Stimulated activated CD4-positive, alpha-beta T cell treated with anti-CD3 and anti-CD28 coated beads, TNF-alpha, amount 100 ng/mL, for 4 hours (primary cell): ENCODE measurements at places on chromosomes 6 and 20.
A peak's percentile ranks its signal among the peaks of the same experiment; 100 is the strongest.

DNA sequence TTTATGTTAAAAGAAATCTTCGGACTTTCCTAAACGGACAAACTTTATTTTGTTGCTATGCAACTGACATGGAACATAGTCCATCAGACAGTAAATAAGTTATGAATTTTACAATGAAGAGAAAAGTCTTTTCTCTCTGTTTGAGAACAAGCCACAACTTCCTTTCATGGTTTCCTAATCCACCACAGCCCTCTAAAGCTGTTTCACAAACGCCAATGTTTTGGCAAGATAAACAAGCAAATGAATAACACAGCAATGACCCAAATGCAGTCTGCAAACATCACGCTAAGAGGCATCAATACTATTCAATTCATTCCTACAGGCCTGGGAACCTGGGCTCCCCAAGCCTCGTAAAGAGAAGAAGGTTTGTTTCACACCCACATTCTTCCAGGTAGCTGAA, 60.4 kb downstream of the HAO1 start:
- no peak for DNase-seq

GRCh38 chr6:117414770-117415169, 11.0 kb downstream of the ROS1 start:
- DNase-seq = no peak

DNA sequence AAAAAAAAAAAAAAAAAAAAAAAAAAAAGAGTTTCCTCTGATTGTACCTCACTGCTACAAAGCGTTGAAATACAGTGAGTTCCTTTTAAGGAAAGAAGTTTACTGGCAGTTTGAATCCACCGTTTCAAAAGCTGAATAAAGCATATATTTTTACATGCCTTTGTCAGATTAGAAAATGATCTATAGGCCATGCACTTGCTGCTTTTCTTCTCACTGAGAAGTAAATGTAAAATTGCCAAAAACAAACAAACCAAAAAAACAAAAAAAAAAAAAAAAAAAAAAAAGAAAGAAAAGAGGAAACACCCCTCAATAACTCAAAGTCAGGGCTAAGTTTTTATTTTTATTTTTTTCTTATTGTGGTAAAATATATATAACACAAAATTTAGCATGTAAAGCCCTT, 81.9 kb downstream of the LYRM4 start:
- DNase-seq = no peak

DNA sequence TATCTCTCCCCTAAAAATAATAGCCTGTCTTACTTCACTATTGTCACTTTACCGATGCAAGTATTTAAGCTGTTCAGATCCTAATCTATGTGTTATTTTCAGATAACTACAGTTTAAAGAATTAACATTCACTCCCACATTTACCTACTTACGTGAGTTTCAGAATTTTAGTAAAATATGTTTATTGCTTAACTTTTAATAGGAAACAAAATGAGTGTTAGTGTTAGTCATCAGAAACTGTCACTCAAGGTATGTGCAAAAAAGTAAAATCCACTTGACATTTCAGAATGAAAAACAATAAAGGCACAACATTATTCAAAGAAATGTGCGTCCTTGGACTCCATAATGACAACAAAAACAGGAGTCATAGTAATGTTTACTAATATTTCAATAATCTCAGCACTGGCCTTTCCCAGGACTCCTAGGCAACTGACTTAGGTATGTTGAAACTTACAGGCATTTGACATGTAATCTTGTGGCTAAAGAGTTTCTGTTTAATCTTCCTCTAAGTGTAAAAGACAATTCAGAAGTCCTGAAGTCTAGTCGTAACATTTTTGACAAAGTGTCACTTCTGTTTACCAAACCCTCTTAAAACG, 4.5 kb downstream of the ATXN1 start:
- no peak for DNase-seq

- no peak for DNase-seq
These were observed 204.8 kb upstream of the PRND start for GRCh38 chr20:4516876-4517275.

GRCh38 chr6:85482905-85483700, 33.2 kb downstream of the NT5E start:
- DNase-seq = peak; percentile 69

GRCh38 chr20:63898882-63899558, 4.1 kb downstream of the DNAJC5 start:
- DNase-seq = no peak

DNA sequence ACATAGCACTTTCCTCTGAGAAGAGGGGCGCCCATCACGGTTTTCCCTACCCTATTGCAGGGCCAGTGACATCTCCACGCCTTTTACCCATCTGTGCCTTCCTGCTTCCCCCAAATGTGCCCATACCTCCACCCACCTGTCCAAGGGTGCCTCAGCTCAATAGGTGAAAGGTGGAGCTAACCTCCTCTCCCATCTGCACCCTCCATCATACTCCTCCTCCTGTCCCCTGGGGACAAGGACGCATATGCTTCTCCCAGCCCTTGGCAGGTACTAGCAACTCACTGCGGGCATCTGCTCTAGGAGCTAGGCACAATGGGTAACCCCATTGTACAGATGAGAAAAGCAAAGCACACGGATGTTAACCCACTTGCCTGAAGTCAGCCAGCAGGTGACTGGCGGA, 62.8 kb downstream of the STK35 start:
- no peak for DNase-seq

- no peak for DNase-seq
These were observed 183.5 kb upstream of the OLIG3 start for GRCh38 chr6:137677709-137678108.

GRCh38 chr20:52473186-52473585, 281.6 kb upstream of the ZFP64 start:
- no peak for DNase-seq
